Stimulated activated CD8-positive, alpha-beta memory T cell treated with anti-CD3 and anti-CD28 coated beads, Interleukin-7, amount 100 ng/mL, for 4 hours (primary cell): ENCODE measurements at places on chromosomes 7 and 10.

GRCh38 chr10:106515206-106515790, 649.2 kb downstream of the SORCS1 start:
- no peak for DNase-seq

DNA sequence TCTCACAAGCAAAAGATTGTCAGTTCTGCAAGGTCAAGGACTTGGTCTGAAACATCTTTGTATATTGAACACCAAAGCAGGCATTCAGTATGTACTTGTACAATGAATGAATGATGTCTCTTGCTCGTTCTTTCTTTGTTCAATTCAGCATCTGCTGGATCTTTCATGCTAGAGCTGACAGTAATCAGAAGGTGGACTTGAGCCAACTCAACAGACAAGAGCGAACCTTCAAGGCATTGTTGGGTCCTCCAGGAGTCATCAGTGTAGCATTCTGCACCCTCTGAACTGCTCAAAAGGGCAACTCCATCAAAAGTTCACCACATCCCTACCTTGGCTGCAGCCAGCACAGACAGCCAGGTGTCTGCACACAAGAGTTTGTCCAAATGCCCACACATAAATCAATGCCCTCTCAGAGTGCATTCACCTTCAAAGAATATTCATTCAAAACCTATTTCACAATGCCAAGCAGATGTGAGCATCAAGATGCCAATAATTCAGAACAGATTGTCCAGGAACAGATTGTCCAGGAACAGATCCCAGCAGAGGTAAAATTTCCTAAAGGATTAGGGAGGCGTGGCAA, 386.7 kb downstream of the CALN1 start:
- no peak for DNase-seq

GRCh38 chr10:97048649-97049427, 136.9 kb downstream of the SLIT1 start:
- DNase-seq, result no peak

DNA sequence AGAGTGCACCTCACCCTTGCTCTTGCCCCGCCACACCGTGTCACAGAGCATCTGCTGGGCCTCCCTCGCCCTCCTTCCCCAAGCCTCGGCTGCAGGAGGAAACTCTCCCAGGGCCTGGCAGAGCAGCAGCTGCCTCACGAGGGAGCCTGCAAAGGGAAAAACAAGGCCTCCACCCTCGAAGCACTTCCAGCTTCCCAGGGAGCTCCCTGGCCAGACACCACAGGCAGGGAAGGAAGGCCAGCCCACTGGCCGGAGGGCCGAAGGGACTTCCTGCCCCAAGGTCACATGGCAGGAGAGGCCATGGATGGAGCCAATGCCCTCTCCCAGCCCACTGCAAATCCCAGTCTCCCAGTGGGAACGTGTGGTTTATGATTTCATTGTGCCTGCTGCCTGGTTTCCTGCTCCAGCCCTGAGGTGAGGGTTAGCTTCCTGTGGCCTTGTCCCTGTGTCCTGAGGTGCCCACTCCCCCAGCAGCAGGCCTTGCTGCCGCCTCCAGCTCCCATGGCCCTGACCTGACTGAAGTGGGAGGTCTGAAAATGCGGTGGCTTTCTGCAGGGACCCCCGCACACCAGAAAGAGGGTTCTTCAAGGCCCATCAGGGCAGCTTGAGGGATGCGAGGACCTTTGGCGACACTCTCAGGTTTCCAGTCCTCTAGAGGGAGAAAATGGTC, 100.5 kb upstream of the PPIF start:
- DNase-seq, result no peak

DNA sequence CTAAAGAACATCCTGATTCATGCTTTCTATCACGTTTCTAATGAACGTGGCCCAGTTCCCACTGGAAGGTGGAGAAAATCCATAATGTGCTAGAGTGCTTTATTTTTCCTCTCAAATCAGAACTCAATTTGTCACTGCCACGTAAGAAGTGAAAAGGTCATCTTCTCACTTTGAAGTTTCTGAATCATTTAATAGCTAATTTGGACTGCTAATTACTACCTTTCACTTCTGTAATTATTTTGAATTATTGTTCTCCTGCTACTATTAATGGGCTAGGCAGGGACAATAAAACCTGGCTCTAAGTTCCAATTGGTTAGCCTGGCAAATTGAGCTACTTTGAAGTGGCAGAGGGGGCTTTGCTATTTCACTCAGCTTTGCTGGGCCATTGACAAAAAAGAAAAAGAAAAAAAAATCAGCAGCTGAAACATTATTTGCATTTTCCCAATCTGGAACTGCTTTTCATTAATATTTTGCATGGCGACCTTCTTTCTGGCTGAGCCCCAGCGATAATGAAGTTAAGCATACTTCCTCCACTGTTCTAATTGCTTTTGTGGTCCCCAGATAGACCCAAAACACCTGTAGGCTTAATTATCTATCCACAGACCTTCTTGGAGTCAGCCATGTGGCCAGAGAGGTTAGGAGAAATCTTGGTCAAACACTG, 264.2 kb downstream of the SEC23IP start:
- DNase-seq, result no peak

DNA sequence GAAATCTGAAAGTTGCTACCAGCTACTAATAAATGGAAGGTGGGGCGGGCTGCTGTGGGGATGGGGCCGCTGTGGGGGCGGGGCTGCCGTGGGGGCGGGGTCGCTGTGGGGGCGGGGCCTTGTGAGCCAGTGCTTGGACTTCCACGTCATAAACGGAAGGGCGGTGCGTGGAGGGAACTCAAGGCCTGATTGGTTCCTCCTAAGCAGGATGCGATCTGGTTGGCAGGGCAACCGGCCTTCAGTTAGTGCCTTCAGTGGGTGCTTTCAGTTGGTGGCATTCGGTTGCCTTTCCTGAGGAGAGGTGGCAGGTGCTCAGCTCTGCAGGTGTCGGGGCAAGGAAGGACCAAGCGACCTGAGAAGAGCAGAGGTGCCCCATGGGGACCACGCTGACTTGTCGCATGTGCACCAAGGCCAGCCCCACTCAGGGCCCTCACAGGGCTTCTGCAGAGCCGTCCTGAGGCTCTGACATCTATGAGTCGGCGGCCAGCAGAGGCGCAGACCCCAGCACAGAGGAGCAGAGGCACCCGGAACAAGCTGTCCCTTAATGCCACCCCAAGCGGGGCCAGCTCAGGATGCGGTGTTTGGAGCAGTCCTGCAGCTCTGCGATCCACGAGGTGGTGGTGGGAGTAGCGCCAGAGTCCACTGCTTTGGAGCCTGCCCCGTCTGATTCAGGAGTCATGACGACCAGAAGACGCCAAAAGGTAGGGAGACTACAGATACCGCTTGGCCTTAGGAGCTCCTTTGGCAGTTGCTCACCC, 54.4 kb upstream of the PDSS1 start:
- DNase-seq, result no peak

GRCh38 chr10:114678820-114679219, 20.7 kb upstream of the ABLIM1 start:
- DNase-seq, result no peak

- no peak for DNase-seq
Observed at GRCh38 chr7:25459057-25459456, 230.8 kb upstream of the NPVF start.

- DNase-seq, result no peak
Observed at GRCh38 chr10:122363722-122364463, 10.6 kb upstream of the PLEKHA1 start.

DNA sequence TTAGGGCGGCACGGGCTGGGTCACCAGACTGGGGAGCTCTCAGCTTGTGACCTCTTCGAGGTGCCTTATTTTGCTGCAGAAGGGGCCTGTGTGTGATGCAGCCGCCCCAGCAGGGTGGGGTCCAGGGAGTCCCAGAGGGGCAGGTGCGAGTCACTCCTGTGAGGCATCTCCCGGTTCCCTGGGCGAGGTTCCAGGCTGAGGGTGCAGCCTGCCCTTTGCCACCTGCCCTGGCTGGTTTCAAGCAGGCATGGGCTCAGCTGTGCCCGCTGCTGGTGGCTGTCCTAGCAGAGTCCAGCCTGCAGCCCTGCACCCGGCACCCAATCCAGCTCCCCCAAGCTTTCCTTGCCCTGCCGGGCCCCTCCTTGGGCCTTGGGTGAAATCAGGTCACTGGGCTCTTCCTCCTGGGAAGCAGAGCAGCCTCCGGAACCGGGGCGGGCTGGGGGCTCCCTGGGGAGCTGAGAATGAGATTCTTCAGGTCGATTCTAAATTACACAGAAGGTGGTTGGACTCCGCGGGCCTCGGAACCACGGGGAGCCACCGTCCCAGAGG, 64.8 kb downstream of the PWWP2B start:
- DNase-seq, result no peak

GRCh38 chr10:58897708-58898107, 278.7 kb upstream of the PHYHIPL start:
- no peak for DNase-seq

GRCh38 chr7:14501436-14501835, 401.1 kb downstream of the DGKB start:
- DNase-seq, result no peak

DNA sequence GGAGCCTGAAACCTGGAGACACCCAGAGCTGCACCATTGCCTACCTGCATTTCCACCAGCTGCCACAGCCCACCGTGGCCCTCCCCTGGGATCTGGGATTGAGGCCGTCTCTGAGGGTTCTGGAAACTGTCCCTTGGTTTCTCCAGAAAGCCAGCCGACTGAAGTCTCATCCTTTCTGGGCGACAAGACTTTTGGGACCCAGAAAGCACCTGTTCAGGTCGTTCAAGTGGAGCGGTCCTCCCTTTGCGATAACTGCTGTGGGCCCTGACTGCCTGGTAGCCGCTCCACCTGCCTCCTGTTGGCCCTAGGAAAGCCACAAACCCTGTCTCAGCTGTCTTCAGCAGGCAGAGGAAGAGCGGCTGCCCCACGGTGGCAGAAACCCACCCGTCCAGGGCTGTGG, 346.0 kb upstream of the MKI67 start:
- DNase-seq, result no peak

- DNase-seq, result no peak
Observed at GRCh38 chr7:131369354-131369753, 41.7 kb downstream of the MKLN1 start.

- DNase-seq, result peak; percentile 52
Observed at GRCh38 chr10:11472158-11472753, 139.2 kb downstream of the USP6NL start.
